LHCN-M2 (cell line): ENCODE measurements at places on chromosomes 1 and 21.

- no peak for DNase-seq
Observed at GRCh38 chr1:147786536-147786935, 26.1 kb upstream of the GJA5 start.

GRCh38 chr1:209063767-209064659 is 519.5 kb upstream of the CAMK1G start:
- no peak for DNase-seq

DNA sequence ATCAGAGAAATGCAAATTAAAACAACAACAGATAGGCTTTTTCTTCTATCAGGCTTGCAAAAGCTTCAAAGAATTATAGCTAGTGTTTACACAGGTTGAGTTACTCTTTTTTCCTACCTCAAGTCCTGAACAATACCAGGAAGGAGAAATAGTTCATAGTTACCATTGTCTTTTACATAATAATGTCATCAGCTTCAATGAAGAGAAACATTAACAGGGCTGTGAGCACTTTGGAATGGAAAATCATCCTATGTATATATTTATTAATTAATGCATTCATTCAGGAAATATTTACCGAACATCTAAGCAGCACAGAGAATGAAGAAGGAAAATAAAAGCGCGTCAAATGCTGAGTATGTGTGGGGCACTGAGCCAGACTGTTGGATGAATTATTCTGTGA is 197.3 kb downstream of the ZBTB18 start:
- DNase-seq: no peak

- peak; percentile 38 for DNase-seq
Observed at GRCh38 chr1:43705982-43706597, 1.2 kb upstream of the ST3GAL3 start.

DNA sequence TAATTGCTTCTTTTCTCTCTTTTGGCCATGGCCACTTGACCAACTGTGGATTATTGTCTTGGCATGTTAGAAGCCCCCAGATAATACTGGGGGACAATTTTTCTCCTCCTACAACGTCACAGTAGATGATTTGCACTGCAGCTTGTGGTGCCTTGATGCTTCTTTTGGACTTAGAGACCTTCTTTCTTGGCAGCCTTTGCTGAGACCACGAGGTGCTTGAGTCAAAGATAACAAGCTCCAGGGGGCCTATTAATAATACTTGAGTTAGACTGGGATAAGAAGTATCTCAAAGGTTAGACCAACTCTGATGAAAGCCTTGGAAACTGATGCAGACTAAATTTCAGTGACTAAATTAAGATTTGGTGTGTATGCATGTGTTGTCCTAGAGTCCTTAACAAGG is 3.2 kb downstream of the PPP1R12B start:
- no peak for DNase-seq
